Mesenchymal stem cell (in vitro differentiated cells and primary cell): ENCODE measurements at places on chromosomes 6 and 20.
A peak's percentile ranks its signal among the peaks of the same experiment; 100 is the strongest.

- peak; percentile 62 for DNase-seq
Observed at GRCh38 chr20:46757754-46758678, 48.6 kb downstream of the SLC2A10 start.

GRCh38 chr20:31691646-31692275 lies 30.9 kb downstream of the BCL2L1 start:
- no peak for DNase-seq

DNA sequence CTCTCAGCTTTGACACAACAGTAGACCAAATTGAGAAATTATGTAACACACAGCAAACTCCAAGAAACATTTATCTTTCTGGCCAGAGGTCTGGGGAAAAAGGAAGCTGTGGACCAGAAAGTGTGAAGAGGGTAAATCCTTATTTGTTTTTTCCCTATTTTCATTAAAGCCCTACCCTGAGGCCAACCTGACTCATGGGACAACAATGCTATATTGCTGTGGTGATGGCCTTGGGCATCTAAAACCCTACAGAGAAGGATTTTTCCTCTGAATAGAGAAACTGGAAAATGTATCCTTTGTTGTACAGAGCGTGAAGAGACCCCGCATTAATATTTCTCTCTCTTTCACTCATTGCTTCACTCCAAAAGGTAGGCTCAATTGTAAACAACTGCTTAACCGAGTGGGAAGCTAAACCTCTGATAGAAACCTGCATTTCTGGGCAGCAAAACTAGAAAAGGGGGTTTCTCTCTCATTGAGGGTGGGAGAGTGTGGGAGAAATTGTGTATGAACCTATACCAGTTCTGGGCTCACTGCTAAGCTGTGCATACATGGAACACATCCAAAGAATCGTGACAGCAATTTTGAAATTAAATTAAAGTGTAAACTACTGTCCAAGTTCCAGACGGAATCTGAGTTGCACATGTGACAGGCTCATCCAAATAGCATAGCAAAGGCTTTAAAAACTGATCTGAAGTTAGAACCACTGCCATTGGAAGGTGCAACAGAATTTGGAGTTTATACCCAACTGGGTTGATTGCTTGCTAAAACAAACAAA lies 175.5 kb downstream of the CLVS2 start:
- no peak for DNase-seq

- DNase-seq: no peak
Observed at GRCh38 chr20:38798266-38798665, 7.2 kb upstream of the PPP1R16B start.

DNA sequence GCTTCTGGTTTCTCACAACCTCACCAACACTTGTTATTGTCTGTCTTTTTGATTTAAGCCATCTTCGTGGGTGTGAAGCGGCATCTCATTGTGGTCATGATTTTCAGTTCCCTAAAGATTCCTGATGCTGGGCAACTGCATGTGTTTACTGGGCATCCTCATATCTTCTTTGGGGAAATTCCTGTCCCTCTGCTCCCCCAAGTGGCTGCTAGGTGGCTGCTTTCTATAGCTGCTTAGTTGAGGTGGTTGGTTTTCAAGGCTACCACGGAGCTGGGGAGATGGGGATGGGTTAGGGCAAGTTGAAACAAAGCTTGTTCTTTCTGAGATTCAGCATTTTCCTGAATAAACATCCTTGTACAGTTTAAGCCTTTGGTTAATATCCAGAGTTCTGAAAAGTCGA lies 403.9 kb upstream of the SULF2 start:
- DNase-seq: peak; percentile 25

- DNase-seq: peak; percentile 74
Observed at GRCh38 chr6:298233-299103, 6.2 kb downstream of the DUSP22 start.

GRCh38 chr6:63644668-63645326 lies 9.2 kb downstream of the PHF3 start:
- no peak for DNase-seq

DNA sequence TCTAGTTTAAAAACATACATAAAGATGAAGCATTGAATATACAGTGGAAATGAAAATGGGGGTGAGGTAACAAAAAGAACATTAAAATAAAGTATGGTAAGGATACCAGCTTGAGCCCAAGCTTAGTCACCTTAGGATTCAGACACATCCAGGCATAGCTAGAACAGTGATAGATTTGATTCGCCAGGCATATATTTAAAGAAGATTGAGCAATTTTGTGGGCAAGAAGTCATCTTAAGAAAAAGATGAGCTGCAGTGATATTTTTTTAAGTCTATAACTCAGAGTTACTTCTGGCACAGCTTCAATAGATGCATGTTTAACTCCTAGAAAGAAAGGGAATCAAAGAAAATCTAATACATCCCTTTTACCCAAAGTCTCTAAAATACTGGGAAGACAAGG lies 97.9 kb downstream of the BMP5 start:
- no peak for DNase-seq

GRCh38 chr6:170245475-170245992 lies 45.3 kb downstream of the DLL1 start:
- no peak for DNase-seq

GRCh38 chr6:78565997-78566396 lies 301.4 kb upstream of the IRAK1BP1 start:
- DNase-seq: no peak

- DNase-seq: peak; percentile 63
Observed at GRCh38 chr6:56808871-56809359, 146.0 kb upstream of the BEND6 start.

DNA sequence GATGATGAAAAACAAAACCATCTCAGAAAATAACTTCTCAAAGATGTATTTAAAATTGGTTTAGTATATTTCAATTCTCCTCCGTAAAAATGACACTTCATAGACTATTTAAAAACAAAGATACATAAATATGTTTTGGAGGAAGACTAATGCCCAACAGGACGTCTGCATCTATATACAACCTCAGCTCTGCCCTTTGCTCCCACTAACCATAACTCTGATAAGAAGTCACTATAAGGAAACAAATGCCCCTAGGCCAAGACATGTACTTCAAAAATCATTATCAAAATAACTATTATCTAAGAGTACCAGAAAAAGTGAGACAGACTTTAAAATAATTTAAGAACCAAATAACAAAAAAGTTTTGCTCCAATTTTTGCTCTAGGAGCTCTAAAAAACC lies 23.4 kb downstream of the PLAGL1 start:
- no peak for DNase-seq

GRCh38 chr6:16432075-16433032 lies 194.0 kb downstream of the GMPR start:
- no peak for DNase-seq

DNA sequence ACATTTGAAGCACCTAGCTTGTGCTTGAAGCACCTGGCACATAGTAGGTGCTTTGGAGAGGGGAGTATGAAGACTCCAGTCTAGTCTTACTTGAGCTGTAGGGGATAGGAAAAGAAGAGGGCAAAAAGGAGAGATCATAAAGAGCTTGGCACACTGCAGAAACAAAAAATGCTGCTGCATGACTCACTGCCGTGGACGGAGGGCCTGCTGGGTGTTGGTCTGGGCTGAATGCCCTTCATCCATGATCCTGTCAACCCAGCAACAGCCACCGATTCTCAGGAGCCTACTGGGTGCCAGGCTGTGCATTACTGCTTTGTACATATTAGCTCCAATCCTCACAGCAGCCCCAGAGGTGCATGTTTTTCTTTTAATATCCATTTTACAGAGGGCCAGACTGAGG lies 6.0 kb downstream of the PDYN start:
- no peak for DNase-seq

DNA sequence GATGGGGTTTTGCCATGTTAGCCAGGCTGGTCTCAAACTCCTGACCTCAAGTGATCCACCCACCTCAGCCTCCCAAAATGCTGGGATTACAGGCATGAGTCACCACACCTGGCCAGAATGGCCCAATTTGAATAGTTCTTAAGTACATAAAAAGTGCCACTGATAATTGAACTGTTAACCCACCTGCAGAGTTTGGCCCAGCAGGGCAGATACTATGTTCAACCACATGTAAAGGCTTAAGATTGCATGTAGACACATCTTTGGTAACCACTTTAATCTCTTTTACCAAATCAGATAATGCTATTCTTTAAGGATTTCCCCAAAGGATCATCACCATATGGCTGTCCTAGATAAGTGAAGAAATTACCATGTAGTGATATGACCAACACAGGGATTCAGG lies 21.3 kb upstream of the SGK1 start:
- DNase-seq: no peak

GRCh38 chr6:54515013-54515412 lies 206.8 kb downstream of the TINAG start:
- DNase-seq: no peak
